ENCODE measurements at places on chromosomes 16 and 17.

DNA sequence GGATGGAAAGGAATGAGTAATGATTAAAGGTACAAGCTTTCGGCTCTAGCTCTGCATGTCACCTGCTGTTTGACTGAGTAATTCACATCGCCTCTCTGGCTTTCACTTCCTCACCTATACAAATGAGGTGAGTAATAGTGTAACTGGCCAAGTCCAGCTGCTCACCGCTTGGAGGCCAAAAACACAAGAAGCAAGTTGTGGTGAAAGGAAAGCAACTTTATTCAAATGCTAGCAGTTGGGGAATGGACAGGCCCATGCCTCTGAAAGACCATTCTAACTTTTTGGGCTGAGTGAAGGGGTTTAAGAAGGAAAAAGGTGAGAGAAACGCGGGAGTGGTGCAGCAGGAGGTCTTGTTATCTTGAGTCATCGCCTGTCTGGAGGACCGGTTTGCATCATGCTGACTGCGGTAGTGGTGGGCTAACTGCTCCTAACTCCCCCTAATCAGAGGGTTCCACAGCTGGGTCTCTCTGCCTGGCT, 45.7 kb upstream of the CSNK2A2 start:
- DNase-seq: no peak

DNA sequence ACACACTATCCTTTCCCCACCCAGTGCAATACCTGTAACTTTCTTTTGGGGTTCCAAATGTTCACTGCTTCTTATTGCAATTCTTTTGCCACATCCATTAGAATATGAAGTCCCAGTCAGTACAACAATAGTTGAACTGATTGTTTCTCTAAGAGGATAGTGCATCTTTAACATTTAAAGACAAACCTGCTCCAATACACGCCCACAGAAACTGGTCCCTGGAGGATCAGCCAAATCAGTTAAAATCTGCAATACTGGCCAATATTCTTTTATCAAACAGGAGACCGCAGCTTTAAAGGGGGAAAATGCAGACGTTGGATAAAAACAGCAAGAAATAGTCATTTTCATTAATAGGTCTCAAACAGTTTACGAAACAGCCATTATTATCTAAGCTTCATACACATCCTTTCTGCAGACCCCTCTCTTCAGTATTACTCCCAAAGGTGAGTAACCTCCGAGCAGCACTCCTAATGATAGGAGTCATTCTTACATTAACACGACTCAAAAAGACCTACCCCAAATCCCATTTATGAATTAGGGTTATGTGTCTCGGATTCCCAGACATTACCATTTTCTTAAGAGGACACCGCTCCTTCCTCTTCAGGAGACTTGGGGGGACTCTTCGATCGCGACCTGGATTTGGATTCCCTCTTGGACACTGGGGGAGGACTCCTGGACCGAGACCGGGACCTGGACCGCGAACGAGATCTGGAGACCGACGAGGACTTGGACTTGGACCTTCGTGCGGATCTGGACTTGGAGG, 1.4 kb downstream of the SRSF2 start:
- no peak for DNase-seq

DNA sequence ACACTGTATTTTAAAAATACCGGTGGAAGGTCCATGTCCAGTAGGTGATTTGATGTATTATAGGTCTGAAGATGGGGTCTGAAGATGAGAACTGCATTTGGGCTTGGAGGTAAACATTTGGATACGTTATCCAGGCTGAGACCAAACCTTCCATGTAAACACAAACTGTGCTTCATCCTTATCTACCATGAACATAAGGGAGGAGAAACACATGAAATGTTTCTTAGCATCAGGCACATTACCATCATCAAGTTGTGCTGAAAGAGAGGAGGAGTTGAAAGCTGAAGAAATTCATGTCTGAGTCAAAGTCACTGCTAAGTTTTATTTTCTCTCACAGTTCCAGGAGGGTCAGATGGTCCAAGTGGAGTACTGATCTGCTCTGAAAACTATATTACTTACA, 11.4 kb downstream of the SF3B3 start:
- no peak for DNase-seq

GRCh38 chr16:70805380-70805779, 4.4 kb upstream of the VAC14 start:
- no peak for DNase-seq

- no peak for DNase-seq
Observed at GRCh38 chr17:11780621-11781020, 182.4 kb downstream of the DNAH9 start.

DNA sequence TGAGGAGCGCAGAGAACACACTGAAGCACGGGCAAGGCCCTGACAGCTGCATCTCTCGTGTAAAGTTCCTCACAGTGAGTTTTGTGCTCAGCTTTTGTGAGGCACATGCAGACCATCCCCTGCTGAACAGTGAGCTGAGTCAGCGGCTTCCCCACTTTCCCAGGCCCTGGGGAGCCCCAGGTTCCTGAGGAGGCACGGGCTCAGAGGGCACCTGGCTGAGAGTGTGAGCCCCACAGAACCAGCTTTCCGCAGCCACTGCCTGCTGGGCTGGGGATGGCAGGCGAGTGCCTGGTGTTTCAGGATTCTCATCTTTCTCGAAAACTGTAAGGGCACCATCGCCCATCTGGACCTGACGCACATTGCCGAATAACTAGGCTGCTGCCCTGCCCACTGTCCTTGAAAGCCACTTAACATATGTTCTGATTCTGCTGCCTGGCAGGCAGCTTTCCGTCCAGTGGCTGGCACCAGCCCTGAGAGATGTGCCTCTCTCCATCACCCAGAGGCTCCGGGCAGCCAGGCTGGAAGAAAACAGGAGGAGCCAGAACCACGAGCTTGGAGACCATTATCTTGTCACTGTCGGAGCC, 266.7 kb upstream of the FOXF1 start:
- DNase-seq: no peak

- no peak for DNase-seq
Observed at GRCh38 chr17:15930426-15930825, 14.5 kb upstream of the ADORA2B start.

GRCh38 chr16:87387942-87388817, 4.0 kb upstream of the MAP1LC3B start:
- peak; percentile 97 for DNase-seq

GRCh38 chr17:52159246-52160135, 977 bp upstream of the CA10 start:
- DNase-seq: no peak

GRCh38 chr16:19389246-19389645, 28.4 kb upstream of the TMC5 start:
- DNase-seq: peak; percentile 86

DNA sequence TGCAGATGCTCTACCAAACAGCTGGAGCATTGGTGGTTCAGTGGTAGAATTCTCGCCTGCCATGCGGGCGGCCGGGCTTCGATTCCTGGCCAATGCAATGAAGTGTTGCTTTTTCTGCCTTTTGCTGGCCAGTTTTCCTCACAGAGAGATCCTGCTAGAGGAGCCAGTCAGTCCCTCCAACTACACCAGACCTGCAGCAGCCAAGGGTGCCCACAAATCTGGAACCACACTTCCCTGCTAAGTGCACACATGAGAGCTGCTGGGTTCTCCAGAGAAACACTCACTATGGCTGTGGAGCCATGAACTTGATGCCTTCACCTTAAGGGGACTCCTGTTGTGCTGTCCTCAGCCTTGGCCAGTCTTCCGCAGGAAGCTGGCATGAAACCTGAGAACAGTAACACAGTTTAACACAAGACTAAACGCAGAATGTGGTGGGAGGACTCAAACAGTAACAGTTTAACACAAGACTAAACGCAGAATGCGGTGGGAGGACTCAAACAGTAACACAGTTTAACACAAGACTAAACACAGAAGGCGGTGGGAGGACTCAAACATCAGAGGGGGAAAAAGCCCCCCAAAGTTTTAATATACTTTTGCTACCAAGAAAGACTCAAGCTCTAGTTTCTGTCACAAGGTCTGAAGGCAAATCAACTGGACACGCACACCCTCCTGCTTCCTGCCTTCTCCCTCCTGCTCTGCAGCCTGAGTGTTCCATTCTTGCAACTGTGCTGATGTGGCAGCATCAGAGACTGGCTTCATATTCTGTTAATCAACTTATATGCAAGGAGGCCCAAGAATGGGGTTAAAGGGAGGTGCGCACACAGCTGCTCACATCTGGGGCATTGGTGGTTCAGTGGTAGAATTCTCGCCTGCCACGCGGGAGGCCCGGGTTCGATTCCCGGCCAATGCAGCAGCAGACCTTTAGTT, 12.0 kb downstream of the VAC14 start:
- DNase-seq: no peak

DNA sequence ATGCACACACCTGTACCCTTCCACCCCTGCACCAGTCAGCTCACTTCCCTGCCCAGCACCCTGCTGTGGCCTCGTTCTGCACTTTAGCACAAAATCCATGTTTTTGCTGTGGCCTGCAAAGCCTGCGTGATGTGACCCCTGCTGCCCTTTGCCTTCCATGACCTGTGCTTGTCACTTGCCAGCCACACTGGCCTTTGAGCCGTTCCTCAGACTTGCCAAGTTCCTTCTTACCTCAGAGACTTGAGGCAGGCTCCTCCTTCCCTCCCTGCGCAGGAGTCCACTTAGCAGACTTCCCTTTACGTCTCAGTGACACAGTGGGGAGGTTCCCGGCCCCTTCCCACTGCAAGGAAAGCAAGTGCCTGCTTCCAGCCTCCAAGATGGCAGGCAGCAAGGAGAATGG, 134.7 kb downstream of the SNX29 start:
- DNase-seq: no peak

- no peak for DNase-seq
Observed at GRCh38 chr16:12773221-12773620, 30.5 kb downstream of the CPPED1 start.

GRCh38 chr17:42754782-42755181, 6.2 kb upstream of the RAMP2 start:
- DNase-seq: no peak

All from NCI-H1092 treated with DMSO at 0.1 percent for 48 hours (cell line).